NCI-H1092 treated with DMSO at 0.1 percent for 48 hours (cell line): ENCODE measurements at places on chromosomes 2 and 18.

DNA sequence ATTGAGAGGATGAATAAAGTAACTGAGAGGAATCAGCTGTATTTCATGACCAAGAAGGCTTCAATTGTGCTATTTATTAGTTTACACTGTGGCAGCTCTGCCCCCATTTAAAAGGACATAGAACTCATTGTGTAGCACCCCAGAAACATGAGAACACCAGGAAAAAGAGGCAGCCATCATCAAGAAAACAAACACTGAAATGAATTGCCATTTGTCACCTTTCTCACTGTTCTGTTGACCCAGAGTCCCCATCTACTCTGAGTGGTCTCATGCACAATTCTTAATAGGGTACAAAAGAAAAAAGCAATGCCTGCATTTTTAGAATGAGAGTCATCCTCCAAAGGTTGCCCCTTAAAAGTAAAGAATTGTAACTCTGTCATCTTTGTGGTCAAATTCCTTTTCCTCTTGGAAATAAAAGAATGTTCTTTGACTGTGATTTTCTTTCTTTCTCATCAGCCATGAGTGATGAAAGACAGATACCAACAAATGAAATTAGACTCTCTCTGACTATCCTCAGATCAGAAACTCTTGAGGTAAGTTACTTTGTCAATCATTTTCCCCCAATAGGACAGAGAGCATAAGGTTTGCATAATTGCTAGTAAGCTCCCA is 1941.9 kb upstream of the PIK3C3 start:
- DNase-seq: no peak

- no peak for DNase-seq
Observed at GRCh38 chr2:134260713-134261112, 6.8 kb downstream of the MGAT5 start.

DNA sequence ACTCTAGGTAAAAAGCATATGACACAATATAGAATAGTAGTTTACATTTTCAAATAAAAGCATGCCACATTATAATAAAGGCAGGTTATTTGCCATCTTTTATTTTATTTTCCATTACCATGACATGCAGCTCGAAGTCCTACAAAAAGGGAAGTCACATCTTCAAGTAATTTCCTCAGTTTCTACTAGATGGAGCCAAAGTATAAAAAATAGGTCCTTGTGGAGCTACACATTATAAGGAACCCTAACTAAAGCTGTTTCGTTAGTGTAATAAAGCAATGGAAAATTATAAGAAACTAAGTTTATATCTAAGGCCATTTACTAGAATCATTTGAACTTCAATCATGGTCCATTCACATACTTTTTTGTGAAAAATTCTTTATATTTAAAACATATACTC is 674.5 kb downstream of the KCNJ3 start:
- DNase-seq: peak; percentile 28

DNA sequence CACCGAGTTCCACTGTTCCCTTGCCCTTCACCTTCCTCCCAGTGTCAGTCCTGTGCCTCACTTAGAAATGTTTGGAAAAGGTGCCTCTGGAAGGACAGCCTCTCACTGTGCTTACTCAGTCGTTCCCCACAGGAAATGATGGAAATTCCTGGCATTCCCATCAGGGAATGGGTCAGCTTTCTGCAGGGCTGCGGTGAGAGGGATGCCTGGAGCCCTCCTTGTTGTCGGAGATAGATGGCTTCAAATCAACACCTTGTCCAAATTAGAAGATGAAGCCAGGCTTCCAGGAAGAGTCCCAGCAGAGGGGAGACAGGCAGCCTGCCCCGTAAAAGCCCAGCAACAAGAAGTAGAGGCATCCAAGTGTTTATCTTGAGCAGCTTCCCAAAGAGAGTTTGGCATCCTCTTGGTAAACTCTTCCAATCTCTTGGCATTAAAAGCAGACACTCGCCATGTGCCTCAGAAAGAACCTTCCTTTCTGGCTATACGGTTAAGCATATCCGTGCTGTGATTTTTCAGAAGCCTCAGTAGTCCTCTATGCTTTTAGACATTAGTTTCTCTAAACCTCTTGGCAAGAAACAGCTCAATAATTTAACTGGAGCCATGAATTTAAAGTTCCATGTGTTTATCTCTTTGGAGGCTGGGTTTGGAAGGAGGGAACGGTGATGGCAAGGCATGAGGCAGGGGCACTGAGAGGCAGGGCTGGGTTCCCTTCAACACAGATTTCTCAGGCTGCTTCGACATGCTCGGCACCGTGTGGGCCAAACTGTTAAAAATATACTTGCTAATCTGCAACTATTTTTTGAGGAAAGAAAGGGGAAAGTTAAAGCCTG is 25.1 kb downstream of the COLEC12 start:
- DNase-seq: no peak

DNA sequence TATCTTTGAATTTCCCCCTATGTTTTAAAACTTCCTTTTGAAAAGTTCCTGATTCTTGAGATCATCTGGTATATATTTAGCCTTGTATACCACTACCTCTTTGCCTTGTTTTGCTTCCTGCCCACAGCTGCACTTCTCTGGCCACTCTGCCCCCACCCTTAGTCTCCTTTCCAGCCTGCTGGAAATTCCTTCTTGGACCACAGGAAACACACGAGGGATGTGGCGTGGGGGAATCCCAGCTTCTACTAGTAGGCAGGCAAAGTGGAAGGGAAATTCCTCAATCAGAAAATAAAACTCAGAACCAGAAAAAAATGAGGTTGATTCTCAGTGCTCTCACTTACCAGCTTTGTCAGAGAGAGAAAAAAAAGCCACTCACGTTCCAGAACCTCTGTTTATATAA is 13.4 kb downstream of the IL18RAP start:
- no peak for DNase-seq
